ENCODE measurements at places on chromosomes 7 and 10.
A peak's percentile ranks its signal among the peaks of the same experiment; 100 is the strongest.

GRCh38 chr7:30734497-30734896, 17.4 kb upstream of the INMT start:
- no peak for DNase-seq

DNA sequence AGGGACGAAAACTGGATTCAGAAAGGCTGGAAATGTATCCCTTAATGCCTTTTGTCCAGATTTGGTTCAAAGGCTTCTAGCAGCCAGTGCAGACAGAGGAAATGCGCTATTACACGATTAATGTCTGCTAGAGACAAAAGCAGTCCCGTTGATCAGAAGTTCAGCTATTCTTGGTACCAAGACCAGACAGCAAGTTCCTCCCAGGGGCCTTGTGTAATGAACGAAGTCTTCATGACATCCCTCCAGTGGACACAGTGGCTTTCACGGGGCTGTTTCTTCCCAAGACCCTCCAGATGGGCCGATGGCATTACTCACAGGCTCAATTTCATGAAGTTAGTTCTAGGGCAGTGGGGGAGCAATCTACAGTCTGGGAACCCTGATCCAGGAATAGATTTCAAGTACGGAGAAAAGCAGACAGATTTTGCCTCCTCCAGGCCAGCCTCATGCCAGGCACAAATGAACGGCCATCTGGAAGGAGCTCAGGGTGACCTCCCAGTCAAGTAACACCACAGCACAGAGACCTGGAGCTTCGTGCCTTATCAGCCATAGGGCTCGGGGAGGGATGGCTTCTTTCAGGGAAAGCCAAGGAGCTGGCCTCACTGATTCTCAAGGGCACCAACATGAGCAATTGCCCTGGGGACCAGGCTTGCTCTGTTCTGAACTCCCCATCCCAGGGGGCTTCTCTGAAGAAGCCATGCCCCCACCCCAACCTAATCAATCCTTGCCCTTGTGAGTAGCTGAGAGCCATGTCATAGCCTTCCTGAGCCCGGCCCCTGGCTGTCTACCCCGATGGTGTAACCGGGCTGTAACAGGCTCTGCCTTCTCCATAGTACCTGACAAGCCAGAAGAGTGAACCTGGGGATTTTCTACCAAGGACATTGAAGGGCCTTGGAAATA, 101.1 kb downstream of the PRKAG2 start:
- no peak for DNase-seq

GRCh38 chr10:74383642-74384041, 232.6 kb downstream of the ADK start:
- DNase-seq = no peak

DNA sequence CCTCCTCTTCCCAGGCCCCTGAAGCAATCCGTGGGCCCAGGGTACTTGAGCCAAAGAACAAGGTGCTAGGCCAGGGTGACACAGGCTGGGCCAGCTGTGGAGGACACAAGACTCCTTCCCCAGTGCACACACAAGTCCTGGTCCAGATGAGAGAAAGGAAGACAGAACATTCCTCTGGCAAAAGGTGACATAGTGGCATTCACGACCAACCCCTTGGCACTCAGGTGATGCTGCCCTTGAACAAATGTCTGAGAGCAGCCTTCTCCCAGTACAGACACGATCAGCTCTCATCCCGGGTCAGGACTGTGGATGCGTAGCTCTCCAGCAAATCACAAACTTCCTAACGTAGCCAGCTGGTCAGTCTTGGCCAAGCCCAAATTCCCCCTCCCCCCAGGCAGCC, 118.5 kb downstream of the OAT start:
- no peak for DNase-seq

DNA sequence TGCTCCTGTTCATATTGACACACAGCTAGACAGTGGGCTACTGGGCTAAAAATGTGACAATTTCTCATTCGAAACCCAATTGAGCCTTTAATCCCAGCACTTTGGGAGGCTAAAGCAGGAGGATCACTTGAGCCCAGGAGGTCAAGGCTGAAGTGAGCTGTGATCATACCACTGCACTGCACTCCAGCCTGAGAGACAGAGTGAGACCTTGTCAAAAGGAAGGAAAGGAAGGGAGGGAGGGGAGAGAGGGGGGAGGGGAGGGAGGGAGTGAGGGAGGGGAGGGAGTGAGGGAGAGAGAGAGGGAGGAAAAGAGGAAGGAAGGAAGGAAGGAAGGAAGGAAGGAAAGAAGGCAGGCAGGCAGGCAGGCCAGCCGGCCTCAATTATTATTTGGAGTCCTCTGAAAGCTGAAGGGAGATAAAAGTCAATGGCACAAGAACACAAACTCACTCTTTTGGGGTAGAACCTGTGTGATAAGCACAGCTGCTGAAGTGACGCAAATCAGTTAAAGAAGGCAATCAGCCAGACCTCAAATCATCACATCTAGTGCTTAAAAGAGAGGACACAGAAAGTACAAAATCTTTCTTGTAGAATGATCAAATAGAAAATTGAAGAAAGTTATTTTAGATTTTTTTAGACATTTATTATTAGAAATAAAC, 98.1 kb downstream of the CCDC71L start:
- no peak for DNase-seq

- no peak for DNase-seq
These were observed 13.9 kb downstream of the CREB3L2 start for GRCh38 chr7:137987968-137988367.

GRCh38 chr7:99357701-99358490, 16.6 kb upstream of the ARPC1B start:
- no peak for DNase-seq

DNA sequence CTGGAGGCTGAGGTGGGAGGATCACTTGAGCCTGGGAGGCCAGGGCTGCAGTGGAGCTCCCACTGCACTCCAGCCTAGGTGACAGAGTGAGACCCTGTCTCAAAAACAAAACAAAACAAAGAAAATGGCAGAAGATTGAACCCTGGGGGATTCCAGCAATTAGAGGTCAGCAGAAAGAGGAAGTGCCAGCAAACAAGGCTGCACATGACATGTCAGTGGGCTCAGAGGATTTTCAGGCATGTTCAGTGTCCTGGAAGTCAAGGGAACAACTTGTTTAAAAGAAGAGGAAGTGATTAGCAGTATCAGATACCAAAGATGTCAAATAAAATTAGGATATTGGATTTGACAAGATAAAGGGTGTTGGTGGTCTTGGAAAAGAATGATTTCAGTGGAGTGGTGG, 32.3 kb downstream of the RAB18 start:
- no peak for DNase-seq

- DNase-seq = no peak
These were observed 5.2 kb downstream of the ZNF365 start for GRCh38 chr10:62379394-62379793.

DNA sequence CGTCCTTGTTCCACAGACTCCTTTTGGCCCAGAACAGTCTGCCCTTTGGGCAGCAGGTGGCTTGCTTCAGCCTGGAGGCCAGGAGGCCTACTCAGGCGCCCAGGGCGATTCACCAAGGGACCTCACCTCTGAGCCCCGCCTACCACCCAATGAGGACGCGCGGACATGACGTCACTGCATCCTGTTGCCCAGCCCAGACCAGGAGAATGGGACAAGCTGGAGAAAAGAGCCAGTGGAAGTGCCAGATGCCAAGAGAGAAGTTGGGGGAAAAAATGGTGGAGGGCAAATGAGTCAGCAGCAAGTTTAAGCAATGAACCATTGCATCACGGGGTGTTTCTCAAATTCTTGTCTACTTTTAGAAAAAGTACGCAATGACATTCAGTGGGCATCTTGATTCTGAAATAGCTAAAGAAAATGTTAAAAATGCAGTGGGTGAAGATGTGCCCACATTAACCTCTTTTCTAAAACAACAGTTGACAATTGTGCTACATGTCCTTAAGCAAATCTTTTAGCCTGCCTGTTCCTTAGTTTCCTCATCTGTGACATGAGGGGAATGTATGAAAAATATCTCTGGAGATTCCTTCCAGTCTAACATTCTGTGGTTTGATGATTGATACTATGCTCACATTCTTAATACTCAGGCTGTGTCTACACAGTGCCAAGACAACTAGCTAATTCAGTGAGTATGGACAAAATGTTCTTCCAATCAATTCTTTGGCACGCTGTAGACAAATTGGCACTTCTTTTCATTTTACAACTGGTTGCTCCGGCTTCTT, 23.9 kb upstream of the LEP start:
- no peak for DNase-seq

- DNase-seq = no peak
These were observed 190.1 kb upstream of the STK17A start for GRCh38 chr7:43392638-43393330.

GRCh38 chr7:134948736-134949135, 37.6 kb upstream of the AGBL3 start:
- DNase-seq = no peak

DNA sequence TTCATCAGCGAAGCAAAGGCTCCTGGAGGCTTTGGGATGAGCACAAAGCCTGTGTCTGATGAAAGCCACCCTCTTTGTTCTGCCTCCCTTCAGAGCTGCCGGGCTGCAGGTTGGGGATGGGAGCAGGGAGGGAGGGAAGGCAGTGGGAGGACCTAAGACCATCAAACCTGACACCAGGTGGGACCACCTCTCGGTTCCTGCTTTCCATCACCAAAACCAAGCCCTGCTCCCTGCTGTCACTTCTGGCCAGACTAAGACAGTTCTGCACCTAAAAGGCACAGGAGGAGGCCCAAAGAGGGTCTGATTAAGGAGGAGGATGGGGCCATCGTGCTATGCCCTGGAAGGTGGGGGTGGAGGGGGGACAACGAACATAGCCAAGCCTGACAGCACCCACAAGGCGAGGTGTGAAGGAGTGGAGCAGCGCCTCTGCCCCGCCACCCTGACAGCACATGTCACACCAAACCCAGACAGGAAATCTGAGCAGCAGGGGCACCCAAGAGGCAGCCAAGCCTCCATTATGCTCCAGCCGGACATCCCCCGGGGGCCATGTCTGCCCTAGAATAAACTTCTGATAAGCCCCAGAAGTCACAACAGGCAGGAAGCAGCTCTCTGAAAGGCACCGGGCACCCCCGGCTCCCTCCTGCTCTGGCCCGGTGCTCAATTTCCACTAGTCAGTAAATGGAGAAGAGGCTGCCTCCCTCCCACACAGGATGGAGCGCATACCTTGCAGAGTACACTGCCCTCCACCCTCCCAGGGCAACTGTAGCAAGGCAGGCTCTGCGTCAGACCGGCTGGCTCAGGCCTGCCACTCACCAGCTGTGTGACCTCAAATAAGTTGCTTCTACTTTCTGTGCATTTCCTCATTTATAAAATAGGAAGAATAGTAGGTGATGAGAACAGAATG, 48.9 kb downstream of the DLG5 start:
- no peak for DNase-seq

GRCh38 chr7:1193593-1194424, 33.8 kb upstream of the ZFAND2A start:
- no peak for DNase-seq

- no peak for DNase-seq
These were observed 14.2 kb downstream of the MBL2 start for GRCh38 chr10:52758406-52758805.

- DNase-seq = no peak
These were observed 77.0 kb downstream of the ZNF277 start for GRCh38 chr7:112283382-112283910.

- DNase-seq = no peak
These were observed 56.3 kb downstream of the SVIL start for GRCh38 chr10:29578457-29578856.

DNA sequence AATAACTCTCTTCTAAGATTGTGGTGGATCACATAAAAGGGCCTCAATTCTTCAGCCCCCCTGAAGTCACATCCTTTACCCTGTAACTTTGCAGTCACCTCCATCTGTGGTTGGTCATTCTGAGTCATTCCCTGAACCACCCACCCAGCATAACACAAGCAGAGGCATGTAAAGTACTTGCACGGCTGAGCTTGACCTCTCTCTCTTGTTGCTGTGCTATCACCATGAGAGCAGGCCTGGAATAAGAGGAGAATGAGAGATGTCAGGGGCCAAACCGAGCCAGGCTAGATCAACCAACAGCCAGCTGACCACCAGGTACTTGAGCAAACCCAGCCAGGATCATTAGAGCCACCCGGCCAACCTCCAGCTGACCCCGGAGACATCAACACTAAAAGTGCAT, 13.5 kb upstream of the STK17A start:
- no peak for DNase-seq

DNA sequence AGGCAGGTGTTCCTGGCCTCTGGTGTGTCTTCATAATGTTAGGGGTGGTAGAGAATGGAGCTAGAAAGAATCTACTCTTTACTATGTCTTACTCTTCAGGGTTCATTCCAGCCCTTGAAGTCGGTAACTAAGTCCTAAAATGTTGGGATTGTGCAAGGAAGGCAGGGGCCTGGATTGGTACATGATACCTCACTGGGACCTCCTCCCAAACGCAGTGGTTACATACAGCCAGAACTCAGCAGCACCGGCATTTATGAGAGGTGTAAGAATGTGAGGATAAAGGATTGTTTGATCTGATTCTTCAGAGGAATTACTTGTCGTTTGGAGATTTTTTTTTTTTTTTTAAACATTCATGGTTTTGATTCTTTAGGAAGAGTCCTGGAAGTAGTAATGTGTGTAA, 6.9 kb downstream of the COMTD1 start:
- DNase-seq = no peak

- DNase-seq = no peak
These were observed 12.7 kb downstream of the RPP30 start for GRCh38 chr10:90884431-90884830.

GRCh38 chr10:48577158-48577557, 27.7 kb downstream of the ARHGAP22 start:
- peak; percentile 69 for DNase-seq

Data from coronary artery (tissue), 2 donors.